ENCODE measurements at places on chromosomes 11 and 22. TPM values are rescaled to one million over a fixed set of nuclear protein-coding genes. Genes with fewer than 3 reads are reported as not detected.

- DNase-seq: no peak
- no peak overlapping the region for H3K4me3 ChIP-seq
- H3K27ac ChIP-seq: peak overlapping the region; percentile 49
- no peaks in the 10 kb centered on the region for H3K27me3 ChIP-seq
- no peaks in the 10 kb centered on the region for H3K36me3 ChIP-seq
Observed at GRCh38 chr11:134691295-134691873, 279.3 kb upstream of the B3GAT1 start.

DNA sequence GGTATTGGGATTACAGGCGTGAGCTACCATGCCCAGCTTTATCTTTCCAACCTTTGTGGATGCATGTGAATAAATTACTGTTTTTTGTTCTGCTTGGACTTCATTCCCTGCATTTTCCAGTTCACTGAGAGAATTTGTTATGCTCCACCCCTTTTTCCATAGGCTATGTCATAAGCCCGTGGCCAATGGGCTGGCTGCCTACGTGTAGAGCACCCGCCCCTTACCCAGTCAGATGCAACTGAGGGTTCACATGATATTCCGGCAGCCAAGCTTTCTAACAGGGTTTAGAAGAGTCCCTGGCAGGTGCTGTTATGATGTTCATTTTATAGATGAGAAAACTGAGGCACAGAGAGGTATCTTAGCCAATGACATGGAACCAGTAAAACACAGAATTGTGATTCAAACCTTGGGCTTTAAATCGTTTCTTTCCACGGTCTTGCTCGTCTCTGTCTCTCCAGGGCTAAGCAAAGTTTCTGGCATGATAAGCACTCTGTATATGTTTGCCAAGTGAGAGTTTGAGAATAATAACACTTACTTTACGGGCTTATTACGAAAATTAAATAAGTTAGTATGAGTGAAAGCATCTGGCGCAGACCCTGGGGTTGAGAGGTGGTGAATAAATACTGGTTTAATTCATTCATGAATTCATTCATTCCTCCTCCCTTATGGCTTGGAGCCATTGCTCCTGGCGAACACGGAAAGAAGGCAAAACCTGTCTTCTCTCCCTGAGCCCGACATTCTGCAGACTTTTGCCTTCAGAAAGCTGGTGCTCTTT, 42.4 kb upstream of the RASD2 start:
- no peaks in the 10 kb centered on the region for H3K36me3 ChIP-seq
- peak; percentile 79 for DNase-seq
- H3K4me3 ChIP-seq: peak overlapping the region; percentile 3
- peaks cover 21% of the 10 kb centered on the region for H3K4me1 ChIP-seq
- H3K27me3 ChIP-seq: no peaks in the 10 kb centered on the region

Gene IGHMBP2
- polyA plus RNA-seq: 15.7 TPM

DNA sequence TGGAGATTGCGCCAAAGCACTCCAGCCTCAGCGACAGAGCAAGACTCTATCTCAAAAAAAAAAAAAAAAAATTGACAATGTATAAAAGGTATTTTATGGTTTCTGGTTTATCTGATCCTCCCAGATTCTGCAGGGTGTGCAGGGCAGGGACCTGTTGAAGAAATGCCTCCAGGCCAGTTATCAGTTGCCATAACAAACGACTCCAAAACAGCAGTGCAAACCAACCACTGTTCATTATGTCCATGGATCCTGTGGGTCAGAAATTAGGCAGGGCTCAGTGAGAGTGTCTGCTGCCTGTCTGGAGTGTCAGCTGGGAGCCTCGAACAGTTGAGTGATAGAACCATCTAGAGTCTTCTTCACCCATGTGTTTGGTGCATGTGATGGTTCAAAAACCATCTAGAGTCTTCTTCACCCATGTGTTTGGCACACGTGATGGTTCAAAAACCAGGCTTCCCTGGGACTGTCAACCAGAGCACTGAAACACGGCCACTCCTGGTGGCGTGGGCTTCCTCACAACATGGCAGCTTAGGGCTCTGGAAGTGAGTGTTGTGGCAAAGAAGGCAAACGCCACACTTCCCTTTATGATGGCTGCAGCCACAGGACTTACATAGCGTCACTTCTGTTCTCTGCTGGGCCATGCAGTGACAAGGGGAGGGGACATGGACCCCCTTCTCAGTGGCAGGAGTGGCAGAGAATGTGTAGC, 115.1 kb upstream of the CRYBB3 start:
- H3K27ac ChIP-seq: no peak overlapping the region
- H3K27me3 ChIP-seq: no peaks in the 10 kb centered on the region
- no peaks in the 10 kb centered on the region for H3K36me3 ChIP-seq
- H3K4me1 ChIP-seq: no peaks in the 10 kb centered on the region
- DNase-seq: no peak
- no peak overlapping the region for H3K4me3 ChIP-seq

DNA sequence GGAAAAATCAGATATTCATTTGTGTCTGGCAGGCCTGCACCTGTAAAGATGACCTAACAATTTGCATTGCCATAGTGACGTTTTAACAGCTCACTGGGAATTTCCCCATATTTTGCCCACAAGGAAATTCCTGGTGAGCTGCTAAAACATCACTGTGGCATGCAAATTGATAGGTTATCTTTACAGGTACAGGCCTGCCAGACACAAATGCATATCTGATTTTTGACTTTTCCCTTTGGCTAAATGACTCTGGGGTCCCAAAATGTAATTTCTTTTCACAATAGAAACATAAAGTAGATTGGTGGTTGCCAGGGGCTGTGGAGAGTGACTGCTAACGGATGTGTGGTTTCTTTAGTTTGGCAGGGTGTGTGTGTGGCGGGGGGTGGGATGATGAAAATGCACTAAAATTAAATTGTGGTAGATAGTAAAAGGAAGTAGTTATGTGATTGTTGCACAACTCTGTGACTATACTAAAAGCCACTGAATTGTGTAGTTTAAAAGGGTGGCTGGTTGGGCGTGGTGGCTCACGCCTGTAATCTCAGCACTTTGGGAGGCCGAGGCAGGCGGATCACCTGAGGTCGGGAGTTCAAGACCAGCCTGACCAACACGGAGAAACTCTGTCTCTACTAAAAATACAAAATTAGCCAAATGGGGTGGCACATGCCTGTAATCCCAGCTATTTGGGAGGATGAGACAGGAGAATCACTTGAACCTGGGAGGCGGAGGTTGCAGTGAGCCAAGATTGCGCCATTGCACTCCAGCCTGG, 18.5 kb upstream of the FEZ1 start:
- H3K36me3 ChIP-seq: no peaks in the 10 kb centered on the region
- H3K27me3 ChIP-seq: no peaks in the 10 kb centered on the region
- no peak overlapping the region for H3K4me3 ChIP-seq
- DNase-seq: no peak

DNA sequence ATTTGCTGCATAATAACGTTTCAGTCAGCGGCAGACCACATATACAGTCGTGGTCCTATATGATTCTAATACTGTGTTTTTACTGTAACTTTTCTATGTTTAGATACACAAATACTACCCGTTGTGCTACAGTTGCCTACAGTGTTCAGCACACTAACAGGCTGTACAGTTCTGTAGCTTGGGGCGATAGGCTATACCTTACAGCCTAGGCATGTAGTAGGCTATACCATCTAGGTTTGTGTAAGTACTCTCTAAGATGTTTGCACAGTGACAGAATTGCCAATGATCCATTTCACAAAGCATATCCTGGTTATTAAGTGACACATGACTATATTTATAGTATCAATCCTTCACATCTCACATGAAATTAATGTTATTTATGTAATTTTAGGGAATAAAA, 78.2 kb downstream of the YAP1 start:
- H3K27me3 ChIP-seq: no peaks in the 10 kb centered on the region
- peaks cover 46% of the 10 kb centered on the region for H3K4me1 ChIP-seq
- H3K4me3 ChIP-seq: no peak overlapping the region
- no peaks in the 10 kb centered on the region for H3K36me3 ChIP-seq

Gene DNAJB13
- not detected for polyA plus RNA-seq

Gene UCP3
- 1.9 TPM for polyA plus RNA-seq

Gene RBFOX2
- polyA plus RNA-seq: 32.4 TPM

- H3K27ac ChIP-seq: no peak overlapping the region
- no peaks in the 10 kb centered on the region for H3K36me3 ChIP-seq
- H3K4me1 ChIP-seq: no peaks in the 10 kb centered on the region
Observed at GRCh38 chr11:114738954-114739353, 60.6 kb downstream of the NXPE2 start.

GRCh38 chr11:16292167-16292859, 64.0 kb downstream of the SOX6 start:
- DNase-seq: no peak
- no peaks in the 10 kb centered on the region for H3K36me3 ChIP-seq
- H3K27me3 ChIP-seq: no peaks in the 10 kb centered on the region
- H3K27ac ChIP-seq: no peak overlapping the region
- no peak overlapping the region for H3K4me3 ChIP-seq

- no peak overlapping the region for H3K4me3 ChIP-seq
- no peaks in the 10 kb centered on the region for H3K4me1 ChIP-seq
Observed at GRCh38 chr11:68340784-68341556, 28.6 kb downstream of the LRP5 start.

- peak; percentile 56 for DNase-seq
- no peak overlapping the region for H3K27ac ChIP-seq
- no peaks in the 10 kb centered on the region for H3K36me3 ChIP-seq
- H3K27me3 ChIP-seq: no peaks in the 10 kb centered on the region
- H3K4me1 ChIP-seq: no peaks in the 10 kb centered on the region
- no peak overlapping the region for H3K4me3 ChIP-seq
Observed at GRCh38 chr22:44586351-44586990, 88.4 kb upstream of the RTL6 start.

- H3K4me1 ChIP-seq: peaks cover 6% of the 10 kb centered on the region
- DNase-seq: peak; percentile 63
- H3K4me3 ChIP-seq: no peak overlapping the region
- H3K36me3 ChIP-seq: peaks cover 98% of the 10 kb centered on the region
- no peaks in the 10 kb centered on the region for H3K27me3 ChIP-seq
Observed at GRCh38 chr11:118648291-118648690, 31.2 kb downstream of the TREH start.

Gene MUC2
- 248 TPM for polyA plus RNA-seq

- no peaks in the 10 kb centered on the region for H3K27me3 ChIP-seq
- H3K27ac ChIP-seq: no peak overlapping the region
- no peaks in the 10 kb centered on the region for H3K4me1 ChIP-seq
Observed at GRCh38 chr11:12989428-12990161, 19.5 kb upstream of the RASSF10 start.

DNA sequence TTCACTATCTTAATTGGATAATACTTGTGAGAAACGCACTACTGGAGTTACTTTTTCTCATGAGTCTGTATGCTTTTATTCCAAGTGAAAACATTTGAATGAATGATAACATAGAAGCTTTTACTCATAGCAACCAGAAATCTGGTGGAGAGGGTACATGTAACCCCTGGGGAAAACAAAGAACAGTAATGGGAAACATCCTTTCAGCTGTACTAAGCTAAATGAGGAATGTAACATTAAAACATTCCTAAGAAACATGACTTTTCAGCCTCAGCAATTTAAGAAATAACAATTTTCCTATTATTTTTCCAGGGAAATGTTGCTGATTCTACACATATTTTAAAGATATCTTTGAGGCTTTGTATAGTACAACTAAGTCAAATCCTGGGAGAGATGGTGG, 97.2 kb upstream of the CEP126 start:
- H3K36me3 ChIP-seq: no peaks in the 10 kb centered on the region
- no peak for DNase-seq
- no peak overlapping the region for H3K4me3 ChIP-seq
- no peaks in the 10 kb centered on the region for H3K27me3 ChIP-seq
- no peak overlapping the region for H3K27ac ChIP-seq

GRCh38 chr11:111586388-111586831, 15.8 kb upstream of the SIK2 start:
- no peak overlapping the region for H3K27ac ChIP-seq
- no peaks in the 10 kb centered on the region for H3K4me1 ChIP-seq
- DNase-seq: no peak

DNA sequence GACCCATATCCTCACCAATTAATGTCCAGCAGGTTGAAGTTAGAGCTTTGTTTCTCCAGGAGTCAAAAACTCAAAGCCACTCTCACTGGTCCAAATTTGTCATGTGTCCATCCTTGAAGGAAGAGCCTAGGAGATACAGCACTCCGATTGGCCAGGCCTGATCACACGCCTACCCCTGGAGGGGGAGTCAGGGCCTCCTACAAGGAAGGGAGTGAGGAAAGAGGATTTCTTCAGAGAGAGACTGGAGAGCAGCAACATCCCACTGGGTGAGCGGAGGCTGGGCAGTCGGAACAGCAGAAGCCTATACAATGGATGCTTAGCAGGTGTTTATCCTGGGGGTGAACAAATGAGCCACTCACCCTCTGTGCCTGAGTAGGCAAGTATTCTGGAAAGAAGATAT, 113.9 kb downstream of the TRIM29 start:
- H3K27ac ChIP-seq: no peak overlapping the region
- no peak for DNase-seq
- H3K27me3 ChIP-seq: peaks cover 20% of the 10 kb centered on the region
- no peaks in the 10 kb centered on the region for H3K36me3 ChIP-seq
- no peaks in the 10 kb centered on the region for H3K4me1 ChIP-seq

Gene NOX4
- polyA plus RNA-seq: not detected

Gene ADM2
- polyA plus RNA-seq: 3.2 TPM

Data from sigmoid colon (tissue), 7 donors.